NCI-H460 (cell line): ENCODE measurements at places on chromosomes 2 and 18. TPM values are rescaled to one million over a fixed set of nuclear protein-coding genes. Genes with fewer than 3 reads are reported as not detected.

The KRTCAP3 gene
- 0.69 and 1.0 TPM in 2 replicates for total RNA-seq

The FAM228B gene
- 1.3 and 2.5 TPM in 2 replicates for total RNA-seq

The SOCS6 gene
- total RNA-seq, result 22.4 and 22.5 TPM in 2 replicates

The SH3BP4 gene
- 28.2 and 36.9 TPM in 2 replicates for total RNA-seq

DNA sequence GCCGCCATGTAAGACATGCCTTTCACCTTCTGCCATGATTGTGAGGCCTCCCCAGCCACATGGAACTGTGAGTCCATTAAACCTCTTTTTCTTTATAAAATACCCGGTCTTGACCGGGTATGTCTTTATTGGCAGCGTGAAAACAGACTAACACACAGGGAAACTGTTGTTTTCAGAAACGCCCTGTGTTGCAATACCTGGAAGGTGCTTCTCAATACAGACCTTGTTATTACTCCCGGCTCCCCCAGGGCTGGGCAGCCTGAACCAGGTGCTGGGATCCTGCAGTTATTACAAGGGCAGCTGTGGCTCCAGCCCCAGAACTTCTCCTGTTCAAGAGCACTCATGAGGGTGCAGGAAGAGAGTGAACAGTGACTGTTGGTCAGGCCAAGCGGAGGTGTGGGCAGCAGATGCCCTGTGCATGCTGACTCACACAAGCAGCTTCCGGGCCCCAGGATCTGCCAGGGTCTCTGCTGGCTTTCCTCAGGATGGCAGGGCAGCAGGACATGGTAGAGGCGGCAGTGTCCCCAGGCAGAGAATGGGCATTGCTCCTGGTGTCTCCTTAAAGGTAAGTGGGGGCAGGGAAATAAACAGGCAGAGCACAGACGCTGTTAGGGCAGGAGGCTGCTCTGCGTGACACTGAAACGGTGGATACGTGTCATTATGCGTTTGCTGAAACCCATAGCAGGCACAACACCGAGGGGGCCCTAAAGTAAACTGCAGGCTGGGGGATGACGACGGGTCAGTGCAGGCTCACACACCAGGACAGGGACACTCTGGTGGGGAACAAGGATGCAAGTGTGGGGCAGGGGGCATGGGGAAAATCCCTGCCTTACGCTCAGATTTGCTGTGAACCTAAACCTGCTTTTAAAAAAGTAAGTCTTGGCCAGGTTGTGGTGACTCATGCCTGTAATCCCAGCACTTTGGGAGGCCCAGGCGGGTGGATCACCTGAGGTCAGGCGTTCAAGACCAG, 89.1 kb downstream of the NDUFA10 start:
- DNase-seq, result no peak

GRCh38 chr2:14039134-14039533, 593.4 kb upstream of the LRATD1 start:
- DNase-seq, result no peak

- DNase-seq, result no peak
Measured at GRCh38 chr2:28438532-28439063, 45.9 kb downstream of the FOSL2 start.

DNA sequence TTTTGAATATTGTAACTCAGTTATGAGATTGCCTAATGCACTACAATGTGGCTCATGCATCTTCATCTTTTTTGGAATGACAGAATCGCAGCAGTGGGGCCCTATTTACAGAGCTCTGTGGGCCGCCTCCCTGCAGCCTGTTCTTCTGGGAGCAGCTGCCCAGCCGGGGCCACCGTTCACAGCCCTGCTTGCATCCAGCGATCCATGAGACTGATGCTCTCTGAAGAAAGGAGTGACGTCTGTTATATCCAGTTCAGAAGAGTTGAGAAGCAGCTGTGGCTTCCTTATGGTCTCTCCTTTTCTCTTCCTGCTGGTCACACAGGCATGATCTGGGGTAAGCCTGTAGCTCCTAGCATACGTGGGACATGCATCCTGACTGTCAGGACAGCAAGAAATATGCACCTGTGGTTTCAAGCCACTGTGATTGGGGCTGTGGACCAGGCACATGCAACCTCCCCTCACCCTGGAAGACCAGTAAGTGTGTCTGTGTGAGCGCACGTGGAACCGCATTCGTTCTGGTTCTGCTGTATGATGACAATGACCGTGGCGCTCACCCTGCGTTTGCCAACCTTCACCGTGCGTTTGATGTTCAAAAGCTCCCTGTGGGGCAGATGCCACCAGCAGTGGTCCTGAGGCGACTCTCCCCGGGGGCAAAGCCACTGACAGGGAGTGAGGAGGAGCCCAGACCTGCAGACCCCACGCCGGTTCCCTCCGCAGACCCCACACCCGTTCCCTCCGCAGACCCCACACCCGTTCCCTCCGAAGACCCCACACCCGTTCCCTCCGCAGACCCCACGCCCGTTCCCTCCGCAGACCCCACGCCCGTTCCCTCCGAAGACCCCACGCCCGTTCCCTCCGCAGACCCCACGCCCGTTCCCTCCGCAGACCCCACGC, 189.8 kb downstream of the TMEM18 start:
- no peak for DNase-seq

GRCh38 chr2:1618191-1618961, 125.9 kb downstream of the PXDN start:
- DNase-seq, result no peak

DNA sequence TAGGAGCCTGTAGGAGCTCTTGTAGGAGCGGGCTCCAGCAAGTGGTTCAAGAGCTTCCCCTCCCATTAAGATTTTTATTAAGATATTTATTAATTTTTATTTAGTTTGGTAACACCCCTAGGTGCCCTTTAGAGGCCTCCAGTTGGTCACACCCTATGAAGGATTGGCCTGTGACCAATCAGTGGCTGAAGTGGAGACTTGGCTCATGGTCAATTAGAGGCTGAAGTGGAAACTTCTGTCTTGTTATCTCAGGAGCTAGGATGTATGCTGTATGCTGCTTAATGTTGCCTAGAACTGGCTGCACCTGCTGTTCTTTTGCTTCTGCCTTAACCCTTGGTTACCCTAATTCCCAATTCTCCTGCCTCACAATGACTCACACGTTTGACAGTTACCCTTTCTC, 48.7 kb downstream of the DHRS9 start:
- no peak for DNase-seq

- DNase-seq, result peak; percentile 64
Measured at GRCh38 chr2:4914551-4914950, 777.6 kb upstream of the SOX11 start.

- no peak for DNase-seq
Measured at GRCh38 chr2:189425676-189426075, 15.6 kb upstream of the WDR75 start.

DNA sequence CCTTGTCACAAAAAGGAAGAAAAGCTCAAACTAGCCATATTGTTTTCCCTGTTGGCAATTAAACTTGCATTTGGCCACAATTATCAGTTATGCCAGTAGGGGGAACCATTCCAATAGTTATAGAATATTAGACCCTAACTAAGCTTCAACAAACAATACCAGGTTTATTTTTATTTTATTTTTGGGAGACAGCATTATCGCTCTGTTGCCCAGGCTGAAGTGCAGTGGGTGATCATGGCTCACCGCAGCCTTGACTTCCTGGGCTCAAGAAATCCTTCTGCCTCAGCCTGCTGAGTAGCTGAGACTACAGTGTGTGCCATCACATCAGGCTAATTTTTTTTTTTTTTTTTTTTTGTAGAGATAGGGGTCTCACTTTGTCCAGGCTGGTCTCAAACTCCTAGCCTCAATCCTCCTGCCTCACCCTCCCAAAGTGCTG, 102.1 kb downstream of the ATAD2B start:
- peak; percentile 61 for DNase-seq

DNA sequence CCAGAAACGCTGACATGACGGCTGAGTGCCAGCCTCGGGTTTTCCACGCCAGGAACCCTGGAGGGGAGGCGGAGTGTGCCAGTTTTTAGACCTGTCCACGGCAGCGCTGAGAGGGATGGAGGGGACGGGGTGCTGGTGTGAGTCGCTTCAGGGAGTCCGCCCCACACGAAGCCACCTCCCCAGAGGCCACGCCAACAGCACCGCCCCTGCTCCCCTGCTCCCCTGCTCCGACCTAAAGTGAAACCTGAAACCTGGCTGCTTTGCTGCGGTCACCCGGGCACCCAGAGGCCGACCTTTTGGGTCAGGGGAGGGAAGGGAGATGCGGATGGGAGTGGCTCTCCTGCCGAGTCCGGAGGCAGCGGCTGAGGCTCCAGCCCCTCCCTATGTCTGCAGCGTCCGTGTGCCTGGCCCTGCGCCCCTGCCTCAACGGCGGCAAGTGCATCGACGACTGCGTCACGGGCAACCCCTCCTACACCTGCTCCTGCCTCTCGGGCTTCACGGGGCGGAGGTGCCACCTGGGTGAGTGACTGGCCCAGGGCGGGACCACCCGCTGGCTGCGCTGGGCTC, 38.1 kb downstream of the SNED1 start:
- DNase-seq, result peak; percentile 14
